Fibroblast of skin of right biceps (primary cell): ENCODE measurements at places on chromosomes 1 and 21.
A peak's percentile ranks its signal among the peaks of the same experiment; 100 is the strongest.

- DNase-seq: peak; percentile 74
Measured at GRCh38 chr21:37145635-37146111, 72.6 kb downstream of the TTC3 start.

- peak; percentile 95 for DNase-seq
Measured at GRCh38 chr1:41902159-41902577, 16.6 kb downstream of the HIVEP3 start.

GRCh38 chr1:84433258-84434080 lies 35.2 kb downstream of the DNASE2B start:
- DNase-seq: peak; percentile 70

DNA sequence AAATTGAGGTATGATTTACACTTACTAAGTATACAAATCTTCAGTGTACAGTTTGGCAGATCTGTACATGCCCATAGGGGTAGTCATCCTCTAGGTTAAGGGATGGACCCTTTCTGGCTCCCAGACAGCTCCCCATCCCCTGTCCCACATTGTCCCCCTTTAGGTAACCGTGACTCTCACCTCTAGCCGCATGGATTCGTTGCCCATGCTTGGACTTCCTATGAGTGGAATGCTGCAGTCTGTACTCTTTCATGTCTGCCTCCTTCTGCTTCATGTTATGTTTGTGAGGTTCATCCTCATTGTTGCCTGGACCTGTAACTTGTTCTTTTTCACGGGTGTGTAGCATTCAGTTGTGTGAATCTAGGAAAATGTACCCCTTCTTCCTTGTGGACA lies 20.3 kb downstream of the SLC37A1 start:
- no peak for DNase-seq

DNA sequence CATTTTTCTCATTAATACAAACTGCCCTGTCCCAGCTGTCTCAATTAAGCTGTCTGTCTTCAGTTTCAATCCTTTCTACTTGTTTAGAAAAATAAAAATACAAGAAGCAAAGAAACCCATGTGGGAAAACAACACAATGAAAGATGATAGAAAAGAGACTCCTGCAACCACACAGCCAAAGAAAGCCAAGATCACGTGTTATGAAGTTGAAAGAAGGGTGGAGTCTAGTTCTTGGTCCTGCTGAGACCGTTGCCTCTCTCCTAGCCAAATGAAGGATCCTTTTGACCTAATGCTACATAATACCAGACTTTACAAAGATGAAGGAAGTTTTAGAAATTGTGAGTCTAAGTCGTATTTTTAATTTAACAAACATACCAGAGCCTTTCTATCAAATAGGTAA lies 218.8 kb upstream of the RRP15 start:
- DNase-seq: no peak

GRCh38 chr21:46212721-46213484 lies 15.7 kb downstream of the LSS start:
- DNase-seq: no peak

DNA sequence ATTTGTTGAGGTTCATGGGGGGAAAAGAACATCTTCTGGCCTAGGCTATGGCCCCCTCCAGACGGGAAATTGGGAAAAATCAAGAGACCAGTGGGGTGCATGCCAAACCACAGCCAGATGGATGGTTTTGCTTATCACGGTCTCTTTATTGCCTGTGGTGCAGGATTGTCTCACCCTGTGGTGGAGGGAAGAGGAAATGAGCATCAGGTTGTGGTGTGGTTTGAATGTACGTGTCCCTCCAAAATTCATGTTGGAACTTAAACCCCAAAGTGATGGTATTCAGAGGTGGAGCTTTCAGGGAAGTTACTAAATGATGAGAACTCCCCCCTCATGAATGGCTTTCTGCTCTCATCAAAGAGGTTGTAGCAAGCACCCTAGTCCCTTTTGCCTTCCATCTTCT lies 525.7 kb downstream of the NPHP4 start:
- no peak for DNase-seq

- peak; percentile 8 for DNase-seq
Measured at GRCh38 chr1:147337040-147337630, 94.7 kb downstream of the CHD1L start.

GRCh38 chr1:917076-917459 lies 6.7 kb upstream of the SAMD11 start:
- DNase-seq: no peak

DNA sequence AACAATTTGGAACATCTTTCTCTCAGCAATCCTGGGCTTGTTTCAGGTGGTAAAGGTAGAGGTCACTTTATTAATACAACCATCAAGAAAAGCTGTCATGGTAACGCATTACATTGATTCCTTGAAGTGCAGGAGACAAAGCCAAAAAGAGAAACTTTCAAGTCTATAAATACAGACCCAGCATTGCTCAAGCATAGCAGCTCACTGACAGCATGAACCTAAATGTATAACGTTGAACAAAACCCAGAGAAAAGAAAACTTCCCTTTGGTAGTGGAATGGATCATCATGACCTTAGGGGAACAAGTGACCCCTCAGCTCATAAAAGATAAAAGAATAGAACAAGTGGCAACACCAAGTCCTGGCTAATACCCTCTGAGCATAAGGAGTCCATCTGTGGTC lies 332.2 kb downstream of the NTNG1 start:
- no peak for DNase-seq

GRCh38 chr1:44318097-44319088 lies 36.7 kb downstream of the ERI3 start:
- DNase-seq: peak; percentile 38

- no peak for DNase-seq
Measured at GRCh38 chr1:34796990-34797389, 4.2 kb downstream of the GJA4 start.

DNA sequence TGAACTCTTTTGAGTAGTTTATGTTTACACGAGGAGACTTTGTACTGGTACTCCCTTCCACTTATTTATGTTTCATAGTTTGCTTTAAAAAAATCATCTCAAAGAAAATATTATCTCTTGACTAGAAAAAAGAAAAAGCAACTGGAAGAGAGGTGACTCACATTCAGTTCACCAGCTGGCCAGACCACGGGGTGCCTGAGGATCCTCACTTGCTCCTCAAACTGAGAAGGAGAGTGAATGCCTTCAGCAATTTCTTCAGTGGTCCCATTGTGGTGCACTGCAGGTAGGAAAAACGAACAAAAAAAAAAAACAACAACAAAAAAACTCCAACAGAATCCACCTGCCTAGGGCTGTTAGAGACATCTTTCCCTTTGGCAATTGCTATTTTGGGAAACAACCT lies 102.9 kb downstream of the PTPRC start:
- DNase-seq: peak; percentile 10

GRCh38 chr21:16587141-16587581 lies 857.4 kb downstream of the USP25 start:
- DNase-seq: peak; percentile 59

GRCh38 chr21:44269090-44269489 lies 7.4 kb upstream of the DNMT3L start:
- DNase-seq: no peak

- DNase-seq: no peak
Measured at GRCh38 chr1:78155121-78155520, 109.4 kb downstream of the GIPC2 start.

- DNase-seq: peak; percentile 60
Measured at GRCh38 chr21:16563795-16564194, 834.0 kb downstream of the USP25 start.

DNA sequence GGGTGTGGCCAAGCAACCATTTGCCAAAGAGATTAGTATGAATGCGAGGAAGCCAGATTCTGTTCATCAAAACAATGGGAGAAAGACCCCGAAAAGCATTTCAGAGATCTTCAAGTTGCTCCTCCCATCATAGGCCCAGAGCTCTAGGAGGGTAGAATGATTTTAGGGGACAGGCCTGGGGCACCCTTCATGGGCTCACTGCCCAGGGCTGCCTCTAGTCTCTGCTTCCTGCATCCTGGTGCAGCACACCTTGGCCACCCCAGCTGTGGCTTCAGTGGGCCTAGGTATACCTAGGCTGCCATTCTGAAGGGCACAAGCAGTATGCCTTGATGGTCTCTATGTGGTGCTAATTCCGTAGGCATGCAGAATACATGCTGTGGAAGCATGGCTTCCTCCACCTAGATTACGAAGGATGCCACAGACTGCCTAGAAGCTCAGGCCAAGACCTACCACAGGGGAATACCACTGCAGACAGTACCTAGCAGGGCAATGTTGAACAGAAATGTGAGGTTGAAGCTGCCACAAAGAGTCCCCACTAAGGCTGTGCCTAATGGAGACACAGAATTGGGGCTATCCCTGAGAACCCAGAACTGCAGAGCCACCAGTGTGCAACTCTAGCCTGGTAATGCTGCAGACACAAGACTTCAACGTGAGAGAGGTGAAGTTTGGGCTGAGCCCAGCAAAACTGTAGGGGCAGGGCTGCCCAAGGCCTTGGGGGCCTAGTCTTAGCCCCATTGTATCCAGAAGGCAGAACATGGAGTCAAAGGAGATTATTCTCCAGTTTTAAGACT lies 158.8 kb downstream of the CLIC6 start:
- no peak for DNase-seq

GRCh38 chr1:92515796-92516201 lies 29.1 kb upstream of the GFI1 start:
- no peak for DNase-seq

DNA sequence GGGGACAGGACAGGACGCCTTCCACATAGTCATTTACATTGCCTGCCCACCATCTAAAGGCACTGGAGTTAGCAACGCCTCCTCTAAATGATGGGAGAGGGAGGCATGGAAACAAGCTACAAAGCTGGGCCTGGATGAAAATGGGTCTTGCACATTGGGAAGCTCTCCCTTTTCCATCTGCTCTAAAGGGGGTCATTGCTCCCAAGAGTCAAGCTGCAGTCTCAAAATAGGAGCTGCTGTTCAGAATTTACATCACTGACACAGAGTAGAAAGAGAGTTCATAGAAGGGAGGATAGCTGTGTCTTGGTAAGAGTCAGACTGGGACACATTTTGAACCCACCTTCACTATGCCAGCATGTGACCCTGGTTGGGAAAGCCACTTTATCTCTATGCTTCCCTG lies 26.6 kb downstream of the RCSD1 start:
- no peak for DNase-seq

DNA sequence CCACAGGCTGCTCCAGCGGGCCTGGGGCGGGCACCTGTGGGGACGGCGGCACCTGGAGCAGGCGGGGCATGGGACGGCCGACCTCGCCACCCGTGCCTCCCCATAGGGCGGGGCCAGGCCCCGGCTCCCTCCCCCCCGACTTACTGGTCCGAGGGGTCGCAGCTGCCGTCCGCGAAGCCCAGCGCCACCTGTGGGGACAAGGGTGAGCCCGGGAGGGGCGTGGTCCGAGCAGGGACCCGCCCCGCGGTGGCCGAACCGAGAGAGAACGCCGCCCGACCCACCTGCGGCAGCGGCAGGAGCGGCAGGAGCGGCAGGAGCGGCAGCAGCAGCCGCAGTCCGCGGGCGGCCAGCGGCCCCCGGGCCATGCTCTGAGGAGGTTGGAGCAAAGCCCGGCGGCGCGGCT lies at the start of gene TMEM52:
Gene TMEM52 (minus strand): TSS at position 379 of the 403 bp plus-strand sequence. CDS start 14 bp downstream, at position 365.
- DNase-seq: no peak

DNA sequence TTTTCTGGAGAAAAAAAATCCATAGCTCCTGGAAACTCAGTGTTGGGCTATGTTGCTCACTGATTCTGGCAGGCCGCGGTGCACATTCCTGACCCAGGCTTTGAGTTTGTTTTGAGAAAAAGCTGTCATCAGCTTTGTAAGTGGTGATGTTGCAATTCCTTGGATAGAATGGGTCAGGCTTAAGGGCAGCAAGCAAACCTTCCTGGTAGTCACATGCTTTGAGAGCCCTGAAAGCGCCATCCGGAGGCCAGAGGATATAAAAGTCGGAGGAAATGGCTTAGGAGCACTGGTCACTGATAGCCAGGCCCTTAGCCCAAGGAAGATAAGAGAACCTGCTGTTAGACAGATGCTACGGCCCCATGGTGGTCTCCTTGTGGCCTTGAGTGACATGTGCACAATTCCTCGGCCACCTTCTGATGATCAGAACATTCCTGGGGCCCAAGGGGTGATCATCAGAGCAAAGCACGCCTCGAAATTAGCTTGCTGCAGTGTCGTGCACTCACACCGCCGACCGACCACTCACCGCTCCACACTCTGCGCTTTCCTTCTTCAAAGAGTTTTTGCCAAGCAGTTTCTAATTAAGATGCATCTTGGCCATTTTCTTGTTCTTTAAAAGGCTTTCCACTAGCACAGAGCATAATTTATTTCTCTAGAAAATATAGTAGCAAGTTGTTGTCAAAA lies 78.6 kb downstream of the MAN1C1 start:
- peak; percentile 98 for DNase-seq

- peak; percentile 1 for DNase-seq
Measured at GRCh38 chr1:181936768-181937581, 124.5 kb downstream of the ZNF648 start.

DNA sequence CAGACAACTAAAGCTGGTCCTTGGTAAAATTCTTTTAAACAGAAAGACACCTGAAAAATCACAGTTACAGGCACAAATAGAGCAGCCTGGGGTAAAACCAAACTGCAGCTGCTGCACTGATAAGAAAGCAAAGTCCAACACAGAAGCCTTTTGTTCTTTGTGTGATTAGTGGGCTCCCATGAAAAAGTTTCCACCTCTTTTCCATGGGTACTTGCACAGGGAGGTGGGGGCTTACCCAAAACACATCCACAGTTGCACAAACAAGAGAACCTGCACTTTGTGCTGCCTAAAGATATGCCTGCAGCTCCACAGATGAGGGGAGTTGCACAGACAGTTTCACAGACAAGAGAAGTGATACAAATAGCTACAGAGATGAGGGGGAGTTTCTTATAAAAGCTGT lies 106.7 kb upstream of the SLC5A9 start:
- DNase-seq: no peak

GRCh38 chr1:185045814-185046492 lies 595 bp downstream of the RNF2 start:
- peak; percentile 45 for DNase-seq

- no peak for DNase-seq
Measured at GRCh38 chr1:52424231-52424636, 19.8 kb downstream of the PRPF38A start.

- DNase-seq: no peak
Measured at GRCh38 chr1:19582318-19582717, 61.8 kb upstream of the NBL1 start.

- DNase-seq: no peak
Measured at GRCh38 chr1:7553042-7553690, 217.9 kb upstream of the VAMP3 start.

- no peak for DNase-seq
Measured at GRCh38 chr1:171196351-171196750, 11.3 kb downstream of the FMO2 start.

- peak; percentile 82 for DNase-seq
Measured at GRCh38 chr21:42003051-42003461, 7.1 kb downstream of the ZBTB21 start.

GRCh38 chr21:37647781-37648180 lies 268.5 kb downstream of the KCNJ6 start:
- DNase-seq: no peak

GRCh38 chr21:41726970-41727783 lies 39.7 kb downstream of the RIPK4 start:
- DNase-seq: peak; percentile 82
